ENCODE measurements at places on chromosomes 2 and 18. TPM values are rescaled to one million over a fixed set of nuclear protein-coding genes. Genes with fewer than 3 reads are reported as not detected.
A peak's percentile ranks its signal among the peaks of the same experiment; 100 is the strongest.

DNA sequence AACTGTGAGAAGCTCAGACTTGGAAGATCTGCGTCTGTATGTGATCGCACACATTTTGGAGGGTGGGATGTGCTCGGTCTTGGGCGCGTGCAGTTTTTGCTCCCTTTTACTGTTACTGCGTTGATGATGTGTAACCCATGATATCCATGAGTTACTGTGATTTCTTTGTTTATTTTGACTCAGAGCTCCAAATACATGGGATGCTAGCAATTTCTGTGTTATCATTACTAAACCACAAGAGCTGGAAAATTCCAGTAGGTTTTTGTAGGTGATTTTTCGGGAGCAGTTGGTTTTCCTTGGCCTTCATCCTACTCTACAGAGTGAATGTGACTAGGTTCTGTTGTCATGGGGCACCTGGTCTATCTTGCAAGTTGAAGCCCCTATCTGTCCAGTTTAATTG, 124.2 kb downstream of the AGAP1 start:
- no peaks in the 10 kb centered on the region for H3K27me3 ChIP-seq
- no peaks in the 10 kb centered on the region for H3K4me1 ChIP-seq
- no peak for DNase-seq
- H3K27ac ChIP-seq: no peak overlapping the region
- H3K4me3 ChIP-seq: no peak overlapping the region

- H3K4me1 ChIP-seq: no peaks in the 10 kb centered on the region
- H3K27me3 ChIP-seq: no peaks in the 10 kb centered on the region
- no peak overlapping the region for H3K4me3 ChIP-seq
- no peak overlapping the region for H3K27ac ChIP-seq
- no peaks in the 10 kb centered on the region for H3K36me3 ChIP-seq
These were observed 14.8 kb upstream of the DSC2 start for GRCh38 chr18:31116853-31117595.

GRCh38 chr2:203535078-203535783, at the start of gene RAPH1:
Gene RAPH1, minus strand, starts transcription at chr2:203535301. Its CDS starts 39,948 bp downstream, at chr2:203495353.
- peak within 1 kb of the TSS; percentile 97 for H3K4me3 ChIP-seq
- H3K27ac ChIP-seq: peak within 1 kb of the TSS; percentile 95
- peak; percentile 96 for DNase-seq
- no peaks in the 10 kb centered on the region for H3K27me3 ChIP-seq
- H3K36me3 ChIP-seq: no peaks in the 10 kb centered on the region

- no peaks in the 10 kb centered on the region for H3K36me3 ChIP-seq
- no peaks in the 10 kb centered on the region for H3K4me1 ChIP-seq
These were observed 199.8 kb downstream of the EPHA4 start for GRCh38 chr2:221372159-221372884.

GRCh38 chr2:219142329-219142728, 18.3 kb downstream of the NHEJ1 start:
- H3K27me3 ChIP-seq: no peaks in the 10 kb centered on the region
- H3K36me3 ChIP-seq: peaks cover 47% of the 10 kb centered on the region
- H3K27ac ChIP-seq: no peak overlapping the region
- H3K4me3 ChIP-seq: no peak overlapping the region
- no peak for DNase-seq

GRCh38 chr2:29601321-29601720, 320.1 kb downstream of the ALK start:
- H3K27me3 ChIP-seq: no peaks in the 10 kb centered on the region
- no peak for DNase-seq
- H3K27ac ChIP-seq: no peak overlapping the region

DNA sequence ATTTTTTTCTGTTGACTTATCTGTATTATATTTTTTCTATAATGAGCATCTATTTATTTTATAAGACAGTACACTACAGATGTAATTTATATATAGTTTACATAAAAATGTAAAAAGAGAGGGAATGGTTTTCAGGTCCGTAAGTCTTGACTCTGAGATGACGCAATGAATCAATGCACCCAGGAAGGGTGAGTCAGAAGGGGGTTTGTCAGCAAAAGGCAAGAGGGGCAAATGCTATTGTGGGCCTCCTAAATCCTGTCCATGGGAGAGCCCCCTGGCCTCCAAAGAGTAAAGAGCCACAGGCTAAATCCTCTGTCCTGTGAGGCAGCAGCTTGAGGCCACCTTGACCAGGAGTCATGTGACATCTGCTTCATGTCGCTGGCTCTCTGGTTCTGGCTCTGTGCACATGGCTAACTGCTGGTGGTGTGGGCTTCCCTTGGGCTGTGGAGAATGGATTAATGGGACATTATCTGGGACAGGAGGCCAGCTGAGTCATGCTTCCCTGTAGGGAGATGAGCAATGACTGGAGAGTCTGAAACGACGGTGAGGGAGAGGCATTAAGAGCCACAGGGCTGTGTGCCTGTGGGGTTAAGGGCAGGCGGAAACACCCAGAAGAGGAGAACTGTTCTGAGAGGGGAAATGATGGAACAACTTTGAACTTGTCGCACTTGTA, 22.8 kb upstream of the ASB18 start:
- peaks cover 24% of the 10 kb centered on the region for H3K27me3 ChIP-seq
- H3K36me3 ChIP-seq: no peaks in the 10 kb centered on the region
- H3K27ac ChIP-seq: no peak overlapping the region
- no peak overlapping the region for H3K4me3 ChIP-seq

DNA sequence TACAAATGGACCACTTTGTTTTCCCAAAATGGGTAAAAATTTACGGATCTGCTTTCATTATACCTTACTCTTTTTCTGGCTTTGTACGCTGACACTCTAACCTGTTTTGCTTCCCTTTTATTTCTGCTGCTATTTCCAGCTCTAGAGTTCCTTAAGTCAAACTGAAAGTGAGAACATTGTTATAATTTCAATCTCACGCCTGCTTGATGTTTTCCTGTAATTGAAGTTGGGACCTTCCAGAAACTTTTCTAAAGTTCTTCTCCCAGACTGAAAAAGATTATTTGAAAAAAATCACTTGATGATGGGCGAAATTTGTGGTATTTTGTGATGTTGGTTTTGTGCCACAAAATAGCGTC, 1.8 kb downstream of the GLS start:
- no peaks in the 10 kb centered on the region for H3K27me3 ChIP-seq
- H3K36me3 ChIP-seq: no peaks in the 10 kb centered on the region
- peak overlapping the region; percentile 80 for H3K4me3 ChIP-seq
- DNase-seq: no peak

DNA sequence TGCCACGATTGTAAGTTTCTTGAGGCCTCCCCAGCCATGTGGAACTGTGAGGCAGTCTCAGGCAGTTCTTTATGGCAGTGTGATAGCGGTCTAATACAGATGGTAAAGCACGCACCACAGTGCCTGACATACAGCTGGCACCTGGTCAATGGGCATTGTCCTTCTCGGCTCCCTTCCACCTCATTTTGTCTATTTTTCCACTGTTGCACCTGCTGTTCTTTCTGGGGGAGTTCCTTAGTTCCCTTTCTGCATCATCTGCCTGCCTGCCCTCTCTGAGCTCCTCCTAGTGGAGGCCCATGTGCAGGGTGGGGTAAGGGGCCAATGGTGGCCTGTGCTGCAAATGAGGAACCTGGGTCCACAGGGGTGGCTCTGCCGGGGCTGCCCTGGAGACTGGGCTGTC, 157.6 kb downstream of the LPIN1 start:
- DNase-seq: no peak
- no peak overlapping the region for H3K4me3 ChIP-seq
- H3K27ac ChIP-seq: no peak overlapping the region
- H3K36me3 ChIP-seq: no peaks in the 10 kb centered on the region

DNA sequence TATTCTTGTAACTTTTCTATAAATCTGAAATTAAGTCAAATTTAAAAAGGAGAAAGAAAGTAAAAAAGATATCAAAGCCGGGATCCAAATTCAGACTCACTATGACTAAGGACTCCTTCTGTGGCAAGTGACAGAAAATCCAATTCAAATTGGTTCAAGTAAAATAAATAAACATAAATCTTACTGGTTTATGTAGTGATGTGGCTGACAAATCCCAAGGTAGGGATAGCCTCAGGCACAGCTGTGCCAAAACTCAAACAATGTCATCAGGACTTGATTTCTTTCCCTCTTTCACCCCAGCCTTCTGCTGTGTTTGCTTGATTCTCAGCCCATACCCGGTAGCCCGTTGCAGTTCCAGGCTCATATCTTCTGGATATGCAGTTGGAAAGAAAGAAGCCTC, 284.6 kb downstream of the SP3 start:
- no peak overlapping the region for H3K4me3 ChIP-seq
- no peaks in the 10 kb centered on the region for H3K4me1 ChIP-seq
- DNase-seq: no peak

DNA sequence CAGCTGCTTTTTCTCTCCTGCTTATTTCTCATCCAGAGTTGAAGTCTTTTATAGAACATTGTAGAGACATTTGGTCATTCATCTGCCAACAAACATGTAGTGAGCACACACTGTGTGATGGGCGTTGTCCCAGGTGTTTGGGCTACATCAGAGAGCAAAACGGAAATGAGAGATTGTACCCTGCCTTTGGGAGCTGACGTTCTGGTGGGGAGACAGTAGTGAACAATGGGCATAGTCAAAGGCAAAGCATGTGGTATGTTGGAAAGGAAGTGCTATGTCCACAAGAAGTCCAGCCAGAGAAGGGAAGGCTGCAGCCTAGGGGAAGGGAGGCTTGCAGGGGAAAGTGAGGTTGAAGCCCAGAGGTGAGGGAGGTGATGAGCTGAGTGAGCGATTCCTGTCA, 78.1 kb downstream of the PIEZO2 start:
- H3K4me1 ChIP-seq: no peaks in the 10 kb centered on the region
- no peaks in the 10 kb centered on the region for H3K36me3 ChIP-seq
- H3K27me3 ChIP-seq: no peaks in the 10 kb centered on the region
- no peak overlapping the region for H3K27ac ChIP-seq

DNA sequence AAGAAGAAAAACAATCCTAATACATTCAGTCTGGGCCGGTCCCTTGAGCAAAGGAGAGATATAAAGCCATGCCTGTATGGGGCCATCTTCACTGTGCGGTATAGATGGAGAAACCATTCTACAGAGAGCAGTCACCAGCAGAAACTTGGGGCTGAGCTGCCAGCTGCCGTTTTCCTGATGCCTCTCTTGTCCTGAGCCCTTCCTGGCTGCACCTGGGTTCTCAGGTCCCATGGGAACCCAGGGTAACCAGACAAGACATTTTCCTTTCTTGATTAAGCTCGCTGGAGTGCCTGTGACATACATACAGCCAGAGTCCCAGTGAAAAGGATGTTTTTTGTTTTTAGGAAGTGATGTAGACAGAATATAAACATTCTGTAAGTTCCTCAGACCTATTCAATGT, 5.3 kb upstream of the METTL21A start:
- no peak overlapping the region for H3K4me3 ChIP-seq
- H3K36me3 ChIP-seq: no peaks in the 10 kb centered on the region
- H3K4me1 ChIP-seq: no peaks in the 10 kb centered on the region
- no peaks in the 10 kb centered on the region for H3K27me3 ChIP-seq
- no peak overlapping the region for H3K27ac ChIP-seq
- DNase-seq: no peak

DNA sequence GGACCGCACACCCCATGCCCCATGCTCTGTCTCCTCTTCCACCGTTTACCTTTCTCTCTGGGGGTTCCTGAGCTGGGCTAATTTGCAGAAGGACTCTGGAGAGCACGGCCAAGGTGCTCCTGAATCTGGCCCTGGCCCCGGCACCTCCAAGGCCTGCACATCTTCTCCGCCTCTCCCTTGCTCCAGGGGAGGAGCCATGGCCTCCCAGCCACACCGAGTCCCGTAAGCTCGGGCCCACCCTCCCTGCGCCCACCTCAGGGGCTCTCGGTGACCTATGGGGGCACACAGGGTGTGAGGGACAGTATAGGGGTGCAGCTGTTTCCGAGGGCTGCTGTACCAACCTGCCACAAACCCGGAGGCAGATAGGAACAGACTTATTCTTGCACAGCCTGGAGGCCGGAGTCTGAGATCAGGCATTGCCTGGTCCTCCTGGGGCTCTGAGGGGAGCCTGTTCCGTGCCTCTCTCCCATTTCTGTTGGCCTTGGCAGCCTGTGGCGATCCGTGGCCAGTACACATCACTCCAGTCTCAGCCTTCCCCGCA, 127.3 kb upstream of the GPC1 start:
- H3K36me3 ChIP-seq: no peaks in the 10 kb centered on the region
- H3K4me3 ChIP-seq: no peak overlapping the region
- H3K27me3 ChIP-seq: no peaks in the 10 kb centered on the region
- DNase-seq: no peak
- H3K4me1 ChIP-seq: no peaks in the 10 kb centered on the region

DNA sequence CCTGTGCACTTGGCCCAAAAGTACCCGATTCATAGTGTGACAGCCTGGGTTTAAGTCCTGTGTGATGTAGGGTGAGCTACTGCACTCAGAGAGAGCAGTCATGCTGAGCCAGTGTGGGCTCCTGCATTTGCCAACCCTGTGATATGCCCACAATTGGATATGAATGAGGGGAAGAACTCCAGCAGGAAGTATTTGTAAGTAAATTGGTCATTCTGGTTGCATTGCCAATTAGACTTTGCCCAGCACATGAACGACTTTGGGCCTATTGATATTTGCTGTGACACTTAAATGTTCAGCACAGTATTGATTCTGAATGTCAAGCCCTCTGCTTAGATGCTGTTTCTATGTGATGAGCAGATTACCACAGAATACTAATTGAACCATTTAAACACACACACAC, 570.9 kb downstream of the PIK3C3 start:
- no peaks in the 10 kb centered on the region for H3K36me3 ChIP-seq
- no peaks in the 10 kb centered on the region for H3K27me3 ChIP-seq
- no peak overlapping the region for H3K4me3 ChIP-seq
- no peak overlapping the region for H3K27ac ChIP-seq
- peak; percentile 31 for DNase-seq

DNA sequence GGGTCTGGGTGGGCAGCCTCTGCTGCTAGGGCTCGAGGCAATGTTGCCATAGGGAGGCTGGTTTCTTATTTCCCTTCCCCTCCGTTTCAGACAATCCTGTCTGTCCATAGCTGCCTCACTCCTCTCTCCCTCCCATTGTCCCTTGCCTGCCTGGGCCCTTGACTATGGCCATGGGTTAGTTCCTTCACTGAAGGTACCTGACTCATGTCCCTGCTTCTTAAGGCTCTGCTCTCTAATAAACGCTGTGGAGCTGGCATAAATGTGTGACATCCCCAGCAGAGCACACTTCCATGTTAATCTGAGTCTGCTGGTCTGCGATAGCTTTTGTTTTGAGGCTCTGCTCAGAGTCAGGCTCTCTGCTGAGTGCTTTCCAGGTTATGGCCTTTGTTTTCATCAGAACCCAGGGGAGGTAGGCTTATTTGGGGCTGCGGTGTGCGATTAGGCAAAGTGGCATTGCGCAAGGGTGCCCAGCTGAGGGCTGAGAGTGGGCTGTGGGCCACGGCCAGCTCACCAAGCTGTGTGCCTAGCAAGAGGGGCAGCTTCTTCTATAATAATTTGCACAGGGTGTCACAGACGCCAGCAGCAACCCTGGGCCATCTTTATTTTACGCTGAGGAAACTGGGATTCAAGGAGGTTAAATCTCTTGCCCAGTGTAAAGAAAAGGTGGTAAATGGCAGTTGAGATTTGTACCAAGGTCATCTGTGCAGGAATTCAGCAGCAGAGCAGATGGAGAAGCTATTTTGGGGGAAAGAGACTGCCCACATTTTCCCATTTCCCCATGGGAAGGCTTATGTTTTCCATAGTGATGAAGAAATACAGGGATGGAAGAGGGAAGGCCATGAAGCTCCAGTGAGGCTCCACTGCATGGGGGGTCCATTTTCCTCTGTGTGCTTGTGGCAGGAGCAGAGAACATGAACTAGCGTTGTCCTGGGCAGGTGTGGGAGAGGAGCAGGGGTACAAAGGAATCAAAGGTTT, 25.6 kb downstream of the MRPL33 start:
- peaks cover 6% of the 10 kb centered on the region for H3K4me1 ChIP-seq
- DNase-seq: no peak
- H3K4me3 ChIP-seq: no peak overlapping the region
- peaks cover 6% of the 10 kb centered on the region for H3K36me3 ChIP-seq
- no peak overlapping the region for H3K27ac ChIP-seq

CAPN14 gene
- 0.13 TPM for polyA plus RNA-seq

TET3 gene
- polyA plus RNA-seq: 18.1 TPM

GPR45 gene
- polyA plus RNA-seq: 0.09 TPM

TOGARAM2 gene
- 2.1 TPM for polyA plus RNA-seq

CD207 gene
- polyA plus RNA-seq: 1.9 TPM

ADD2 gene
- 4.0 TPM for polyA plus RNA-seq
